ENCODE measurements at places on chromosomes 2 and 18. TPM values are rescaled to one million over a fixed set of nuclear protein-coding genes. Genes with fewer than 3 reads are reported as not detected.

- DNase-seq: no peak
- no peaks in the 10 kb centered on the region for H3K36me3 ChIP-seq
- no peaks in the 10 kb centered on the region for H3K27me3 ChIP-seq
- H3K4me3 ChIP-seq: no peak overlapping the region
Observed at GRCh38 chr18:69265656-69266055, 135.0 kb upstream of the DOK6 start.

- H3K36me3 ChIP-seq: no peaks in the 10 kb centered on the region
- H3K27ac ChIP-seq: no peak overlapping the region
- H3K27me3 ChIP-seq: peaks cover 5% of the 10 kb centered on the region
Observed at GRCh38 chr2:2333076-2333475, 2.0 kb upstream of the MYT1L start.

Gene MOCOS
- 0.11 TPM for total RNA-seq

DNA sequence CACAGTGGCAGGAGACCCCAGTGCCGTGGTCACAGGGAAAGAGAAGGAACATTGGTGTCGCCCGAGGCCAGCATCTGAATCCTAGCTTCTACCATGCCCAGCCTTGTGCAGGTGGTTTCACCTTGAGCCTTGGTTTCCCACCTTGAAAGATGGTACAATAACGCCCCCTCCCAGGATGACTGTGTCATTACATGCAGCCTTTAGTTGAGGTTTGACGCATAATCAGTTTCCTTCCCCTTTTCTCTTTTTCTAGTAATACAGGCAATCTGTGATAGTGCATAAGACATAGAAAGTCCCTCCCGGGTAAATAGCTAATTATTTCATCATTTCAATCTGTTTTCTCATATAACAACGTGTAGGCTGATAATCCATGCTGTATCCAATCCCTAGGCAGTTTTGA, 29.8 kb upstream of the ZNF407 start:
- peaks cover 16% of the 10 kb centered on the region for H3K27me3 ChIP-seq
- no peaks in the 10 kb centered on the region for H3K4me1 ChIP-seq
- no peak overlapping the region for H3K4me3 ChIP-seq

DNA sequence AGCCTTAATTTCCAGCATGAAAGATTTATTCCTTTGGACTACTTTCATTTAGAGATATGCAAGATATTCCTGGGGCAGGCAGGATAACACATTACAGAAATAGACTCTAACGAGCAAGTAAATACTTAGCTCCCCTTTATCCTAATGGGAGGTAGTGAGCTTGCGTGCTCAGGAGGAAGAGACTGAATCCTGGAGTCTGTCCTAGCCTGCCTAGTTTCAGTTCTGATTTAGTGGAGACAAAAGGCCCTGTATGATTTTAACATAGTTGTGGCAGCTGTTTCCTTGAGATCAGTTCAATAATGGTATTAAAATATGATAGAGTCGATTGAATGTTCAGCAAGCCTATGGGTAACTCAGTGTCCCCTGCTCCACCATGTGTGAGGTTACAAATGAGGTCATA, 109.5 kb downstream of the FMNL2 start:
- no peak overlapping the region for H3K27ac ChIP-seq
- H3K27me3 ChIP-seq: peaks cover 17% of the 10 kb centered on the region
- DNase-seq: no peak
- no peak overlapping the region for H3K4me3 ChIP-seq

DNA sequence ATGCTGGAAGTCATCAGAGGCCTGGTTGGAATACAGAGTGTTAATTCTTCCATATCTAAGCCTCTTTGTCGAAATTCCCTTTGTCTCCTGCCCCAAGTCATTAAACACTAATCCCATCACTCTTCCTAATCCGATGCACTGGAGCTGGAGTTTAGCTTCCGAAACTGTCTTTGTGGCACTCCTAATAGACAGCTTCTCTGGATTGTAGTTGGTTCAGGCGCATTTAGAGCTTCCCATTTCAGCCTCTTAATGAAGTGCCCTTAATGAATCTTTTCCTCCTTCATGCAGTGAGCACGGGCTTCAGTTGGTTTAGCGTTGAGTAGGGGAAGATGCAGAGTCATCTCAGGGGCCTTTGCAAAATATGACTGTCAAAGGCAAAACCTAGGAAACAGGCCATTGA, 72.2 kb upstream of the MEIS1 start:
- no peaks in the 10 kb centered on the region for H3K36me3 ChIP-seq
- no peak overlapping the region for H3K27ac ChIP-seq
- no peak for DNase-seq
- H3K27me3 ChIP-seq: no peaks in the 10 kb centered on the region
- no peak overlapping the region for H3K4me3 ChIP-seq
- H3K4me1 ChIP-seq: no peaks in the 10 kb centered on the region

GRCh38 chr2:134310107-134311079, 56.5 kb downstream of the MGAT5 start:
- H3K36me3 ChIP-seq: peaks cover 17% of the 10 kb centered on the region
- peaks cover 73% of the 10 kb centered on the region for H3K4me1 ChIP-seq
- no peak overlapping the region for H3K27ac ChIP-seq
- no peak for DNase-seq
